ENCODE measurements at places on chromosomes 3 and 15.

- no peak for DNase-seq
Observed at GRCh38 chr3:186472456-186473008, 71.6 kb downstream of the CRYGS start.

- DNase-seq: no peak
Observed at GRCh38 chr3:101847328-101847727, 2.0 kb upstream of the NFKBIZ start.

- no peak for DNase-seq
Observed at GRCh38 chr3:99627062-99627826, 11.2 kb upstream of the COL8A1 start.

DNA sequence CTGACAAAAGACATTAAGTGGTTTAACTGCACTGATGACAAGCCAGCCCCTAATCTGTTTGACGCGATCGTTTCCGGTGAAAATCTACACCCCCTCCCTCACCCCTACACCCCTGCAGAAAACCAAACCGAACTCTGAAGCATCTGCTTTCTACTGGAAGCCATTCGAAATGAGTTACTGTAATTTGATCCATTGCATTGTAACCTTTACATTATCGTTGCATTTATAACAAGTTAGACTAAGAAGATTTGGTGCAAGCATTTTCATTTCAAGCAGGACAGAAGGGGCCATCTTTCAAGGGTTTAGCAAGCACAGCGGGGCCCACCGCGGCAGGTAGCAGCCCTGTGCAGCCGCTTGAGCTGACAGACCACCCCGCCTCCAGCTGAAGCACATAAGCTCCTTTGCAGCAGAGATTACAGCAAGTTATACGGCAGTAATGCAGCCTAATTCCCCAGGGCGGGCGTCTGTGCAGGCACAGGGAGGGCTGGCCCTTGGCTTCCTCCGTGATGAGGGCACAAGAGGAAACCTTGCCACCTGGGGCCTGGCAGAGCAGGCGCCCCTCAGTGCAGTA lies 79.3 kb downstream of the CHSY1 start:
- DNase-seq: no peak

DNA sequence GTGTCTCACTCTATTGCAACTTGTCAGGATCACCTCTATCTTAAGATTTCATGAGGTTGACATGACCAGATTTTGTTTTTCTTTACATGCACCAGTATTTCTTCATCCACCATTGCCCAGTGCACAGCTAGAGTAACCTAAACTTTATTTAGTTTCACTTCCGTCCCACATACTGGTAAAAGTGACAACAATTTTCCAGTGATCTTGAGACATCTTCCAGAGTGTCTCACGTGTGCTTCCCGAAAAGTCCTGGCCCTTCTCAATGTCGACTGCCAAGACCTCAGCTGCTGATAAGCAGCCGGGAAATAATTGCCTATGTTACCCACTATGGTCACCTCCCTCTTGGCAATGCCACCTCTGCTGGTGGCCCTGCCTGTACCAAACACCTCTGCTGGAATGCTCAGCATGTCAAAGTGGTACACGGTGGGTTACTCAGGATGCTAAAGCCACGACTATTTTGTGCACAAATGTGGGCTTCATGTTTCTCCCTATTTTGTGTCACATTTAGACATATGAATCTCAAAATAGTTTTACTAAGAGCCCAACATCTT lies 379.7 kb upstream of the TGFBR2 start:
- no peak for DNase-seq

- DNase-seq: no peak
Observed at GRCh38 chr3:175447521-175447920, 588.4 kb downstream of the NAALADL2 start.

DNA sequence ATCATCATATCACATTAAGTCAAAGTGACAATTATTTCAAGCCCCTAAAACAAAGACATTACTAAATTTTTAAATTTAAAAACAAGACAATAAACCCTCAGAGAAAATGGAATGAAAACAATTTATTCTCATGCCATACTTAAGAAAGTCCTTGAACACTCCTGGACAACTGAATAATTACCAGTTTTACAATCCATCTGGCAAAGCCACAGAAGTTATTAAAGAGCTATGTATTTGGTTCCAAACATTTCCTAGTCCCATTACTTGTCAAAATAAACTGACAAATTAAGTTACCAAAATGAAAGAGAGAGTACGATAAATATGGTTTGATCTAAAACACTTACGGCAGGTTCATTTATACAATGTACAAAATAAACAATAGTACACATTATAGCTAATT lies 63.2 kb downstream of the LRRFIP2 start:
- no peak for DNase-seq

DNA sequence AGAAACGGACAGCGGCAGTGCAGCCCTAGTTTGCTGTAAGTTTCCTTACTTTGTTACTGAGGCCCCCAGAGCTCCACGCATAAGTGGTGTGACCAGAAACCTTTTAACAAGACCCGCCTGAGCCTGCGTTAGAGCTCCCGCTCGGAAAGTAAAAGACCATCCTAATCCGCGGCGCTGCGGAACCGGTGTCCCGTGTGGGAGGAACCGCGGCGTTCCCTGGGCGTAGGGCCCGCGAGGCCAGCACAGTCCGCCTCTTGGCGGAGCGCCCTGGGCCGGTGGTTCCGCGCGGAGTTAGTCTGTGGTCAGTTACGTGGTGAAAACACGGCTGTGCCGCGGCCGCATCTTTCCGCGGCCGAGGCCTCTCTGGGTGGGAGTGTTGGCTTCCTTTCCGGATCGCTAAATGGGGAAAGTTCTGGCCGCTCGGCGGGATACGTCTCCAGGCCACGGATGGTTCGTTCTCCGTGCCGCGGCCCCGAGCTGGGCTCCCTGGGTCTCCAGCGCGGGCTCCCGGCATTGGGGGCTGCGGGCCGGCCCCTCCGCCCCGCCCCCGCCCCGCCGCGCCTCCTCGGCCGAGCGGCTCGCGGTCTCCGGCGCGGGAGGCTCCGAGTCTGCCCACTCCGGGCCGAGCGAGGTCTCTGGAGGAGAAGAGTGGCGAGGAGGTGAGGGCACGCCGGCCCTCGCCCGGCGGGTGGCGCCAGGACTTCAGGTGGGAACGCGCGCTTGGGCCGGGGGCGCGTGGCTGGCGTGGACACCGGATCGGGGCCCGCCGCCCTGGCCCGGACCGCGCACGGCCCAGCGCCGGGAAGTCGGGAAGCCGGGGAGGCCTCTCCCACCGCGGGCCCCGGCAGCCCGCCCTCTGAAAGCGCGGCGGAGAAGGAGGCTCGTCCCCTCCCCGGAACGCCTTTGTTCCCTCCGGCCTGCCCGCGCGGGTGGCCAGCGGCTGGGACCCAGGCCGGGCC lies 754 bp downstream of the B3GNT5 start:
- DNase-seq: no peak

GRCh38 chr3:33277193-33277882 lies at the start of gene FBXL2:
FBXL2 (plus strand) TSS chr3:33277442; CDS start chr3:33277513, 71 bp downstream.
- DNase-seq: peak; percentile 44

- no peak for DNase-seq
Observed at GRCh38 chr3:58704745-58705144, 38.2 kb upstream of the FAM3D start.

DNA sequence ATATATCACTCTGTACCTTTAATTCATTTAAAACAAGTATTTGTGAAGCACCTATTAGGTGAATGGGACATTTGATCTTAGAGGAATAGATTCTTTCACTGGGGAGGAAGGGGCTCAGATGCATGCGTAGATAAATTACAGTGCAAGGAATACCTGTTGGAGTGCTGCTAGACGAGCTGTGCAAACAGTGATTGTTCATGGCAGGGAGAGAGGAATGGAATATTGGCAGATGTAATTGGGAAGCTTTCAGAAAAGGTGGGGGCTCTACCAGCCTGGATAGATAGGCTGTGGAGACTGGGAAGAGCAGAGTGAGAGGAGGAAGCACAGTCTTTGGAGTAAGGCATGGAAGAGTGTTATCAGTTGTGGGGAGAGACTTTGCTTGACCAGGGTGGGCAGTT lies 116.8 kb downstream of the AKAP13 start:
- DNase-seq: no peak

DNA sequence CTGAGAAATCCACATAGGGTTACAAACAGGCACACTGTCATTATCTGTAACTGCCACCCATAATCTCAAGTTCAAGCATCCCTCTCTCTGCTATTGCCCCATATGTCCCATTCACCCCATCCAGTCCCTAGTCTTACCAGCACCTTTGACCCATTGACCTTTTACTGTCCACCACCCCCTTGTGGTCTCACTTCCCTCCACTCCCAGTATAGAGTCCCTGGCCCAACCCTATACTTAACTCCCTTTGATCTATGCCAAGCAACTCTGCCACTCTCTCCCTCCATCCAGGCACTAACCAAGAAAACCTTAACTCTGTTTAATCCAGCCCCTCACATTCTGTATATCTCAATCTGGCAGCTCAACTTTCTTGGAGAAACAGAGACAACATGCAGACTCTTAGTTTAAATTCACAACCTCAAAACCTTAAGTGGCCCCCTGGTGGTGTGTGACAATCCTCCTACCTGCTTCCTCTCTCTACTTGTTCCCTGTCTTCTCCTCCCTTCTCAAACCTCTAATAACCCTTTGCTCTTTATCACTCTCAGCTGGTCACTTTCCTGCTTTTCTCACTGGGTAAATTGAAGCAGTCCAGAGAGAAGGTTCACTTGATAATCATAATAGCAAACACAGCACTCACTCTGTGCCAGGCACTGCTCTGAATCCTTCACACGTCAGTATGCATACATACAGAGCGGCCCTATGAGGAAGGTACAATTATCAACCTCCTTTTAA lies 162.7 kb downstream of the STT3B start:
- DNase-seq: no peak

DNA sequence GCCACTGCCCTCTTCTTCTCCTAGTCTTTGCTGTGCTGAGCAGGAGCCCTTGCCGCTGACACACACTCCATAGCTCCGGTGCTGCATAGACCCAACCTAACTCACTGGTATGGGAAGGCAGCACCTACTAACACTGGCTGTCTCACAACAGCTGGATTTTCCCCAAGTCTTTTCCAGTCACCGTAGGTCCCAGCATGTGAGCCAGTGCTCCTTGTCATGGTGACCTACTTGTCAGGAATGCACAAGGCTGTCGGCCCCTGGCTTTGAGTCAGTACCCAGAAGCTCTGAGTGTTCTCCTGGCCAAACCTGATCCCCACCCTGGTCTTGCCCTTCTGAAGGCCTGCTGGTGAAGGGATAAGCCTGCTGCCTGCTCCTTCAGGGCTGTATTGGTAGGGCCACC lies 25.7 kb downstream of the AMOTL2 start:
- DNase-seq: no peak

GRCh38 chr3:150352931-150353330 lies 55.2 kb upstream of the TSC22D2 start:
- DNase-seq: no peak

- no peak for DNase-seq
Observed at GRCh38 chr3:34261001-34261385, 462.6 kb downstream of the PDCD6IP start.

Measured in stimulated activated naive B cell treated with anti-CD40 and anti-IgM and Interleukin-4, amounts not matched to agents 10 μg/mL and 1 μg/mL and 100 μg/mL, for 72 hours (primary cell).